Retina (tissue), 1 donor: ENCODE measurements at places on chromosomes 6 and 20.
A peak's percentile ranks its signal among the peaks of the same experiment; 100 is the strongest.

DNA sequence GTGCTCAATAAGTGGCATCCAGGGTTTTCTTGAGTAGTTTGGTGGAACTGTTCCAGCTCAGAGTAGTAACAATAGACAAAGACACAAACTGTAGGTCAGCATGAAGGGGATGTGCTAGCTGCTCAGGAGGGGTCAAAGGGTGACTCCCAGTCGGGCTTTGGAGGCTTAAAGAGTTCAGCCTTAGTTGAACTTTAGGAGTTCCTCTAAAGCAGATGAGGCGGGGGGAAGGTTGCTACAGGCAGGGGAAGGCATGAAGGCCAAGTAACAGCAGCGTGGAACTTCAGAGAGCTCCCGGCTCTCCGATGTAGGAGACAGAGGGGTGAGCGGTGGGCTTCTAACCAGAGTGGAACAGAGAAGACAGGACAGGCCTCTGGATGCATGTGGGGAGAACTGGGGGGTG is 115.5 kb upstream of the CD93 start:
- DNase-seq: no peak

DNA sequence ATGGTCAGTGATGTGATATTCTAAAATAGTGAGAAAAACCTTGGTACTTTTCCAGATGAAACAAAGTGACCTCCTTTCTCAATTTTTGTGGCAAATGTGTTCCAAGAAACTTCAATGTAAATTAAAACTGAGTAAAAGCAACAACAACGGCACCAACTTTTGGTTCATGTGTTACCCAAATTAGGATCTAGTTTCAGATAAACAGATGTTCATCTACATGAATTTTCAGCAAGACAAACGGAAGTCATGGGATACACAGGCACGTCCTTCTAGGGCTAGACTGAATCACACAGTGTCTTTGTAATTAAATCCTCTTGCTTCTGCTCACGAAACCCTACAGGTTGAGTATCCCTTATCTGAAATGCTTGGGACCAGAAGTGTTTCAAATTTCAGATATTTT is 915.2 kb downstream of the TFAP2A start:
- DNase-seq: no peak

GRCh38 chr6:105431226-105431625 is 28.3 kb upstream of the PREP start:
- peak; percentile 26 for DNase-seq

DNA sequence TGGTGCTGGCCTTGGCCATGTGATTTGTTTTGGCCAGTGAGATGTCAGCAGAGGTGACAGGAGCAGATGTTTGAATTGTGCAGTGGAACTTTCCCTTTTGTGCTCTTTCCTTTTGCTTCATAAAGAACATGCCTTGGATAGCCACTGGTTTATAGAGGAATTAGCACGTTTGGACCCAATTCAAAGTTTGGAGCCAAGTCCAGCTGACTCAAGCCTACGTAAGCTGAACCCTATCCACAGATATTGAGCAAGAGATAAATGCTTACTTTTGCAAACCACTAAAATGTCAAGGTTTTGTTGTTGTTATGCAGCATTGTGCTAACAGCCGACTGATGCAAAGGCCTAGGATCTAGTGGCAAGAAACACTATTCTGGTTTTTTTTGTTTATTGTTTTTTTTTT is 230.9 kb upstream of the CITED2 start:
- no peak for DNase-seq

- peak; percentile 72 for DNase-seq
These were observed 31.6 kb upstream of the LY86 start for GRCh38 chr6:6556738-6557503.

GRCh38 chr6:148943451-148943850 is 196.6 kb downstream of the UST start:
- DNase-seq: no peak

- peak; percentile 39 for DNase-seq
These were observed 100.7 kb downstream of the ANKRD60 start for GRCh38 chr20:58127701-58128111.

DNA sequence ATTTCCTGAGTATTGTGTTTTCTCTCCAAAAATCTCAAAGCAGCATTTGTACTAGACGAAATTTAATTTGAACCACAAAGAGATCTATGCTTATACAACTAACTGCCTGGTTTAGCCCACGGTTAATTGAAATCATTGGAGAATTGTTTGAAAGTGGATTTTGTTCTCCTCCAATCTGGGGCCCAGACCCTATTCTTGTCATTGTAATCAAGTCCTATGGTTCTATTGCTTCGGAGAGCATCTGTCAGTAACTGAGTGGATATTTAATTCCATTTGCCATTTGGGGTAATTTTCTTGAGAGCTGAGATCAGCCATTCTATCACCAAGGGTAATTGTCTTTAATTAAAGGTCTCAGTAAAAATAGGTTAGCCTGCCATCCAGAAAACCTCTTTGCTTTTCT is 117.0 kb upstream of the KCNG1 start:
- DNase-seq: no peak

GRCh38 chr6:35477028-35477427 is 8.8 kb downstream of the RPL10A start:
- DNase-seq: no peak

DNA sequence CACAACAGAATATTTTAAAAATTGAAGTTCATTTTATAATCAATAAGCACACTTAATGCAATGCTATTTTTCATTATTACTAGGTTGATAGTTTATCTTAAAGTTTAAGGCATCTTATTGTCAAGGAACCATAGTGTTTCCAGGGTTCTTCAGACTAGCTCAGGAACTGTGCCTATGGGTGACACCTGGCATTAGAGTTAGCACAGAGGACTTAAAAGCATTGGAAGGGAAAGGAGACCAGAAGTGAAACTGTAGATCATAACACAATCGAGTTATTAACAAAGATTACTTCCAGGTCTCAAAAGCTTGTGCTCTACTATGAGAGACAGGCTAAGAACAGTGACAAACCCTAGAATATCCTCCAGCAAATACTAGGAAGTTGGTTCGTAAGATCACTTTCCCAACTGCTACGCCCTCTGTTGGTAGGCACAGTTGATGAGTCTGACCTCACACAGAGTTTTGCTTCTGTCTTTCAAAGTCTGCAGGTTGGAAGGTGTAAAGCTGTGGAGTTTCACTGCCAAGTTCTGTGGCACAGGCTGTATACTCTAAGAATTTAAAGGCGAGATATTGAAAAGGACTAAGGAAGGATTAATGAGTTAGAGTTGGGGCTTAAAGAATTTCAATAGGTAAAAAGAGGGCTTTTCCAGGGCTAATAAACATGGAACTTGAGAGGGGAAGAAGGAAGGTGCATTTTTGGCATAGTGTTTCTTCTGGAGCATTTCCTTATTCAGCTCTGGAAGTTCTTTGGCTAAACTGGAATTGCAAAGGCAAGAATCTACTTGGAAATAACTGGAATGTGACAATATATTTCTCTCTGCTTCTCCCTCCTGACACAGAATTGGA is 531.3 kb upstream of the JAG1 start:
- peak; percentile 44 for DNase-seq

- no peak for DNase-seq
These were observed 7.9 kb upstream of the SLC22A16 start for GRCh38 chr6:110484321-110484720.

- no peak for DNase-seq
These were observed 58.9 kb upstream of the SAMD5 start for GRCh38 chr6:147449405-147450161.

DNA sequence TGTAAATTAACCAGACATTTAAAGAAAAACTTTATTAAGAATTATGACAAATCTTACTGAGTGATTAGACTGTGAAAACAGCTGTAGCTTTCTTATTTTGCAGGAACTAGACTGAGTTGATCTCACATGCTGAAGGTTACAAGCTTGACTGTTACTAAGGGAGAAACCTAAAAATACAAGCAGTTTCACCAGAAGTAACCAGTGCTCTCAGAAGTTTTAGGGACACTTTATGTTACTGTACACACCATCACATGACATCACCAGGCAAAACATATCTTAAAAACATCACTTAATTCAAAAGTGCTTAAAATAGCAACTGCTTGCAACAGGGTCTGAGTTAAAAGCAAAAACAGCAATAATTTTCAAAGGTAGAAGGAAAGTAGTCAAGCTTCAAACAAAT is 5.4 kb downstream of the FBXO30 start:
- DNase-seq: no peak

GRCh38 chr6:164010441-164011103 is 596.1 kb downstream of the QKI start:
- DNase-seq: no peak
